ENCODE measurements at places on chromosomes 16 and 17. TPM values are rescaled to one million over a fixed set of nuclear protein-coding genes. Genes with fewer than 3 reads are reported as not detected.

CTRB2 gene
- not detected for total RNA-seq

MT4 gene
- total RNA-seq = not detected

MGAT5B gene
- total RNA-seq = under 0.01 TPM

UTS2R gene
- total RNA-seq = not detected

SHCBP1 gene
- 0.90 TPM for total RNA-seq

SMIM36 gene
- total RNA-seq = not detected

TMEM92 gene
- total RNA-seq = 0.26 TPM

METRN gene
- total RNA-seq = 143 TPM

DPEP2 gene
- not detected for total RNA-seq

EMP2 gene
- total RNA-seq = 24.6 TPM

MMP2 gene
- total RNA-seq = 12.4 TPM

ITPRIPL2 gene
- 18.7 TPM for total RNA-seq

NME2 gene
- 995 TPM for total RNA-seq

CCL7 gene
- total RNA-seq = not detected

PROCA1 gene
- total RNA-seq = 0.26 TPM

CTRL gene
- 0.26 TPM for total RNA-seq

ADAT1 gene
- 67.9 TPM for total RNA-seq

MYH11 gene
- total RNA-seq = not detected

KRTAP4-3 gene
- total RNA-seq = not detected

LMF1 gene
- total RNA-seq = 2.1 TPM

CIBAR2 gene
- not detected for total RNA-seq

TEN1 gene
- 24.5 TPM for total RNA-seq

UBALD2 gene
- 3.4 TPM for total RNA-seq

Measured in bronchial epithelial cell (primary cell).